ENCODE measurements at places on chromosomes 11 and 22.

DNA sequence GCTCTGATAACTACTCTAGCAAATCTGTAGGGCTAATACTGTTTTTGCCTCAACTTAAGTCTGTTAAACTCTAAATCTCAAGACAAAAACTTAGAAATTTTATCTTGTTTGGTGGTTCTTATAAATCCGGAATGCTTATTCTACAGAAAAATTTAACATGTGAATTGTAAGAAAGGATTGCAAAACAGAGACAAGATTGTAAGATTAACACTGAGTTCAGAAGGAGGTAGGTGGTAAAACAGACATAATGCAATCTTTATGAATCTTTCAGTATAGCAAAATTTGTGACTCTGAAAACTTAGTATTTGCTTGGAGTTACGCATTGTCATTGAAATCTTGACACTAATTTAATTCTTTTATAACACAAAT lies 263.9 kb downstream of the SBF2 start:
- DNase-seq, result no peak

GRCh38 chr11:96090711-96091110 lies 166.8 kb upstream of the MTMR2 start:
- no peak for DNase-seq

DNA sequence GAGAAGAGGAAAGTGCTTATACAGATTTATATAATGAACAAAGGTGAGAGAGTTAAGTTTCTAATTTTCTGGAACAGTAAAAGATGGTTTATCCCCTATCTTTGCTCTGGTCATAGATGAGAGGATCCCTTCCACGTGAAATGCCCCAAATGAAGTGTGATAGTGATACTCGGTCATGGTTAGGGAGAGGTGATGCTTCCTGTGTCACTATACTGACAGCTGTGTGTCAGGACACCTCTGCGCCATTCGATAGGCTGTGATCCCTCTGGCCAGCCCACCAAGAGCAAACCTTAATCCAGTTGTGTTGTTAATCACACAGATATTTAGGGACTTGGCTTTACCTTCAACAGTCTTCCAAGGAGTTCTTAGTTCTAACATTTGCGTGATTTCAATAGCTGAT lies 57.7 kb downstream of the NCAM1 start:
- no peak for DNase-seq

DNA sequence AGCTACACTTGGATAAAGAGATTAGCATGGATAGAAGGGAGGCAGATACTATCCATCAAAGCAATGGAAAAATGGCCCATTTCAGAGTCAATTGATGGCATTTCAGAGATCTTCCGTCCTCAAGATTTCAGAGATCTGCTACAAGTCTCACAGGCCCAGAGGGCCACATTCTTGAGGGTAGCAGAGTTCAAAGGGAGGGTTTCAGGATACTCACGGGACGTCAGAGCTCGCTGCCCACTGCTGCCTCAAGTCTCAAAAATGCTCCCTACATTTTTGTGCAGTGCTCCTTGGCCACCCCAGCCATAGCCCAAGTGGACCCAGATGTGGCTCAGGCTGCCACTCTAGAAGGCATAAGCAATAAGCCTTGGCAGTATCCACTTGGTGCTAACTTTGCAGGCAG lies 24.9 kb downstream of the RTL6 start:
- DNase-seq, result no peak

DNA sequence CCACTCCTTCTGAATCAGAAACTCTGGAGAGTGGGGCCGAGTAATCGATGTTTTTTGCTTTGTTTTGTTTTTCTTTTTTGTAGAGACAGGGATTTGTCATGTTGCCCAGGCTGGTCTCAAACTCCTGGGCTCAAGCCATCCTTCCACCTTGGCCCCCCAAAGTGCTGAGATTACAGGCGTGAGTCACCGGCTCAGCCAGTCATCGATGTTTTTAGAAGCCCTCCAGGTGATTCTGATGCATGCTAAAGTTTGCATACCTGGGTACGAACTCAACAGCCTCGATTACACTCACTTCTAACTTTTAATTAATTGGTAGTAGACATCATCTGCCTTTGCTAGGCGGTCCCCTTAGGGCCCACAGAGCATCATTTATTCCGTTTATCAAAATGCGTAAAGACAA lies 50.3 kb downstream of the C11orf71 start:
- no peak for DNase-seq

- no peak for DNase-seq
These were observed 1512.0 kb downstream of the BRD1 start for GRCh38 chr22:48315439-48316256.

GRCh38 chr11:122721964-122722266 lies 66.4 kb downstream of the UBASH3B start:
- DNase-seq, result no peak

DNA sequence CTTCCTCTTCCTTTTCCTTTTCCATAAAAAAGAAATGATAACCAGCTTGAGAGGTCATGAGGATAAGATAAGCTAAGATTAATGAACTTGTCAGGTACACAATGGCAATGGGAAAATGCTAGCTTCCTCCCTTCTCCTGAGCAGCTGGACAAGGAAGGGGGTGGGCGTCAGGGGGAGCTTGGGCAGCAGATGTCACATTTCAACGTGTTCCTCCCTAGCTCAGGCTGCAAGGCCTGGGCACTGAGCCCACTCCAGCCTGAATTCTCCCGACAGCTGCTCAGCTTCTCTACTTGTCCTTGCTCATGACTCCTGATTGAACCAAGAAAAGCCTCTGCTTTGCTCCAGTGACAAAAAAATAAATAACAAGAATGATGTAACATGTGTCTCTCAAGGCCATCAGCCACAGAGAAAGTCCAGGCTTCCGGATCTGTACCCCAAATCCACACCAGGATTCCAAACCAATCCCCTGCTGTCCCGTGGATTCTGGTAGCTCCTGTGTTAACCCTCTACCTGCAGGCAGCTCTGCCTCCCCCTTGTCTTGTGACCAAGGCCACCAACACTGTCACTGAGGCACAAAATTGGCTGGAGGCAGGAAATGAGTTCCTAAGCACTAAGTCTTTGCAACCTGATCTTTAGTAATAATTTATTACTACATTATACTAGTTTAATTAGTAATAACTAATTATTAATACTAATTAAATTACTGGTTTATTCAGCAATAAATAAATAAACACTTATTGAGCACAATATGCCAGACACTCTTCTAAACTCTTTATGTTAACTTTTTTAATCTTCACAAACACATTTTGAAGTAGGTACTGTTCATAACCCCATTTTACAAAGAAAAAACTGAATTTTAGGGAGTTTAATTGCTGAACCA lies 146.5 kb downstream of the CCDC34 start:
- DNase-seq, result no peak

GRCh38 chr11:72741429-72741833 lies 10.8 kb downstream of the ARAP1 start:
- DNase-seq, result no peak

- DNase-seq, result no peak
These were observed 95.4 kb downstream of the MYO18B start for GRCh38 chr22:25837288-25837900.

DNA sequence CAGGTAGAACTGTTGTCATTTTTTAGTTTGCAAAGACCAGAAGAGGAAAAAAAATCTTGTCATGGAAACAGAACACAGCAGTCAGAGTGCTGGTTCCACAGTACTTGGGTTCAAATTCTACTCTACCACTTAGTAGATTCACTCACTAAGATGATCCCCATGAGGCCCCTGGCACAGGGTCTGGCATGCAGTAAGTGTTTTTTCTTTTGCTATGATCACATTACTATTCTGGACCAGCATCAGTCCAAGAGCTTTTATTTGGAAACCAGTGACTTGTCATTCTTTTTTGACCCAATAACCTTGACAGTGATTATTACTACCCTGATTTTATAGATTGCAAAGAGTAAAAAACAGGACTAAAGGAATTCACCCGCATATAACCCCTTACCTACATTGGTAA lies 4.1 kb downstream of the EEF1G start:
- no peak for DNase-seq

DNA sequence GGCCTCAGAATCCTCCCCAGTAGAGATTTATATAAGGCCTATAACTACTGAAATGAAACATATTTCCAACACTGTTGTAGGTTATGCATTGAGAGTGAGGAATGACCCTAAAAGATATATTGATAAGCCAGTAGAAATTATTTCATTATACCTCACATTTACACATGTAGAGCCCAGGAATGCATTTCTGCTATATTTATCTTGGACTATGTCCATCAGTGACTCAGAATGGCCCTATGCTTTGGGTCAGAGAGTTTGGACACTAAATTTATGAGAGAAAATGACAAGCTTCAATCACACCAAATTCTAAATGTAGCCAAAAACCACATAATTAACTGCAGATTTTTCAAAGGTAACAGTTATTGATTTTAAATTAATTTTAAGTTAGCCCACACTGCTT lies 761.9 kb downstream of the DLG2 start:
- no peak for DNase-seq

- DNase-seq, result no peak
These were observed 6.7 kb upstream of the DIXDC1 start for GRCh38 chr11:111930472-111930871.

GRCh38 chr11:77413850-77414460 lies 59.9 kb downstream of the PAK1 start:
- DNase-seq, result no peak

DNA sequence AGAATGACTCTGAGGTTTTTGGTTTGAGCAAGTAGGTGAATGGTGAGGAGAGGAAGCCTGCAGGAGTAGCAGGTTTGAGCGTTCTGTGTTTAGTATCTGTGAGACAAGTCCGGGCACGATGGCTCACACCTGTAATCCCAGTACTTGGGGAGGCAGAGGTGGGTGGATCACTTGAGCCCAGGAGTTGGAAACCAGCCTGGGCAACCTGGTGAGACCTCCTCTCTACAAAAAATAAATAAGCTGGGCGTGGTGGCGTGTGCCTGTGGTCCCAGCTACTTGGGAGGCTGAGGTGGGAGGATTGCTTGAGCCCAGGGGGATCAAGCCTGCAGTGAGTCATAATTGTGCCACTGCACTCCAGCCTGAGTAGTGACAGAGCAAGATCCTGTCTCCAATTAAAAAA lies 9.7 kb upstream of the CENATAC start:
- DNase-seq, result no peak

DNA sequence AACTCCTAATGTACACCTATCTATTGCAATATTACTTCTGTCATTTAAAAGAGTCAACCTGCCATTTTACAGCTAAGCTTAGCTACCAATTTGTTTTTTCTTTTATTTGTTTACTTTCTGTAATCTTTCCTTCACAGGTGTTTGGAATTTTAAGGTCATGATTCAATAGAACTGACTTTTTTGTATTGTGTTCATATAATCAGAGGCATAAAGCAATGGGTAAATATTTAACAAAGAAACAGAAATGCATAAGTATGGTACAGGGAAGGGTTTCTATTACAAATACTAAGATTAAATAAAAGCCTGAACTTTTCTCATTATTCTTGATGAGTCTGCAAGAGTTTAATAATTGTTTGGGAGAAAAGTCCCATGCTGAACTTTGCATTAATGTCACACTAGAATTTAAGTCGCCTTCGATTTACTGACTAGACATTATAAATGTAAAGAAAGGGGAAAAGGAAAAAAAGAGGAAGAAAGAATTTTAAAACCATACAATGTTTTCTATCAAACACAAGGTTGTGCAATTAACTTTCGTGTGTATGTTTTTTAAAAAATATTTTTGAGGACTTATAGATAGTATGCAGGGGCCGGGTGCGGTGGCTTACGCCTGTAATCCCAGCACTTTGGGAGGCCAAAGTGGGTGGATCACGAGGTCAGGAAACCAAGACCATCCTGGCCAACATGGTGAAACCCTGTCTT lies 35.0 kb upstream of the HIPK3 start:
- DNase-seq, result no peak

GRCh38 chr11:70727899-70728620 lies 329.7 kb downstream of the CTTN start:
- no peak for DNase-seq

GRCh38 chr11:131079036-131079435 lies 162.8 kb upstream of the SNX19 start:
- no peak for DNase-seq

DNA sequence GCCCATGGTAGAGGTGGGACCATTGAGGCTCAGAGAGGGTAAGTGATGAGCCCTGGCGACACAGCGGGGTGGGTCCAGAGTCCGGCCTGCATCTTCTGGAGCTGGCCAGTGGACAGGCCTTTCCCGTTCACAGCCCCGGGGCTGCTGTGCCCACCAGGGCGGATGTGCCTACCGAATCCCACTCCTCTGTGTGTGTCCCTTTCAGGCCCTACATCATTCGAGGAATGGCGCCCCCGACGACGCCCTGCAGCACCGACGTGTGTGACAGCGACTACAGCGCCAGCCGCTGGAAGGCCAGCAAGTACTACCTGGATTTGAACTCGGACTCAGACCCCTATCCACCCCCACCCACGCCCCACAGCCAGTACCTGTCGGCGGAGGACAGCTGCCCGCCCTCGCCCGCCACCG lies 11.9 kb upstream of the PPP6R3 start:
- DNase-seq, result no peak

GRCh38 chr22:43922123-43922522 lies 1.5 kb upstream of the PNPLA3 start:
- DNase-seq, result no peak

DNA sequence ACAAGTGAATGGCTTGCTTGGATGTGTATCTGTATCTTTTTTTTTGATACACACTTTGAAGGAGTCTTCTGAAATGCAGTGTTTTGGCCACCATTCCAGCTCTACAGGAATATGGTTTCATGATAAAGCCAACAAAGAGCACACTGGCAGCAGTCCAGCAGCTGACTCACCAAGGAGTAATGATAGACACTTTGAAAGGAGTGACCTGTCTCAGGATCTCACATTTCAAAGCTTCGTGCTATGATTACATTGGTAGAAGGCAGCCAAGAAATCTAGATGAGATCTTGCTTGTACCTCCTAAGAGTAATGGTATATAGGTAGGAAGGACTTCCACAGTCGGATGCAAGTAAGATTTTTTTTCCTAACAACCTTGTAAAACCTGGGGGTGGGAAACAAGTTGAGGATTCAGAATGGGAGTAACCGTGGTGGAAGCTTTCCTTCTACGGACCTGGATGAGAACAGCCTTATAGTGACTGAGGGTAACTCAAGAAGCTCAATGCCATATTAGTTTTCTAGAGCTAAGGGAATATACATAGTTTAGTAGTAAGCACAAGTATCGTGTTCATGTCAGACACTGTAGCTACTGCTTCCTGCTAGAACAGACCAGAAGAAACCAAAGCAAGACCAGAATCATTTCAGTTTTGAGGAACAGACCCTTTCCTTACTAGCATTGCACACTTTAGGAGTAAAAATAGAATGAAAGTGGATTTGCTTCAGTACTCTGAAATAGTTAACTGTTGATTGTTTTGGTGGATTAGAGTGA lies 25.0 kb downstream of the MTMR3 start:
- DNase-seq, result no peak

Data from T-helper 2 cell (primary cell).